ENCODE measurements at places on chromosomes 4 and X. TPM values are rescaled to one million over a fixed set of nuclear protein-coding genes. Genes with fewer than 3 reads are reported as not detected.

The CYTL1 gene
- 0.76 TPM for total RNA-seq

The PRR32 gene
- total RNA-seq, result not detected

The TAF7L gene
- 0.08 TPM for total RNA-seq

The SRPK3 gene
- not detected for total RNA-seq

The BEND4 gene
- total RNA-seq, result not detected

The LRRC66 gene
- total RNA-seq, result not detected

DNA sequence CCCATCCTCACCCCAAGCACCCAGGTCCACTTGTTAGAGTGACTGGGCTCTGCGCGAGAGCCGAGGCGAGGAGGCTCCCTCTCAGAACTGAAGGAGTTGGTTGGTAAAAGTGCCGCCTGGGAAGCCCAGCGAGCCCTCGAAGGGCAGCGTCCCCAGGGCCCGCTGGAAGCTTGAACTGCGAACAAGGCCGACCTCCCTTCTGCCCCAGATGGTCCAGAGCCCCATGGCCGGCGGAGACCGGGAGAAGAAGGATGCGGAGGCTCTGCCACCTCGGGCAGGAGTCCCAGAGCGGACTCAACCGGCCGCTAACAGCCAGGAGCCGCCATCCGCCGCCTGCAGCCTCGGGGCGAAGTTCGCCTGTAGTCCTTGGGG, 116.3 kb upstream of the TEX13C start:
- no peak overlapping the region for H3K4me3 ChIP-seq
- no peaks in the 10 kb centered on the region for H3K36me3 ChIP-seq
- DNase-seq, result no peak

DNA sequence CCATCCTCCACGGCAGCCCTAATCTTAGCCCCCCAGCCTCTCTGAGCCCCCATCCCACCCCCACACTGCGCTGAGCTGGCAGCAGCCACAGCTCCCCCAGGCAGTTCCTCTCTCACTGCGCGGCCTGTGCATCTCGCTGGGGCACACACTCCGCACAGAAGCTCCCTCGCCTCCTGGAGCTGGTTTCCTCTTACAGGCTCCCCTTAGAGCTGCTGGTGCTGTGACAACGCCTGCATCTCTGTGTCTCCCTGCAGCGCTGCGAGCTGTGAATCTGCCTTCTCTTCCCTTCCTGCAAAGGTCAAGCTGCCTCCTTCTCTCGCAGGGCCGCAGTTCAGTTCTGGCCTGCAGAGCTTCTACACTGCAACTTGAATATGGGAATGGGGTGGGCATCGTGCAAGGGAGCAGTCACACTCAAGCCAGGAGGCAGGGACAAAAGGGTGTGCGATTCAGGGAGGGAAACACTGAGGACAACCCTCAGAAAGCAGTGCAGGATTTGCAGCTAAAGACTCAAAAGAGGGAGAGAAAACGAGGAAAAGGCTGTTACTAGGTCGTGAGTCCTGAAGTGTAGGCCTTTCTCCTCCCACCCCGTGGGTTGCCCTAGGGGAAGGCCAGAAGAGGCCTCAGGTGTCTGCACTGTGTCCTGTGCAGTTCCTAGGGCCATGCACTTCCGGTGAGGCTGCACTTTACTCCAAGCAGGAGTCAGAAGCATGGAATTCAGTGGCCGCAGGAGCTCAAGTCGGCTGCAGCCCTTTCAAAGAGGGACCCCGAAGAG, 87.0 kb downstream of the BCOR start:
- no peak overlapping the region for H3K4me3 ChIP-seq
- DNase-seq, result no peak
- H3K27me3 ChIP-seq, result no peaks in the 10 kb centered on the region
- H3K36me3 ChIP-seq, result no peaks in the 10 kb centered on the region

- no peak overlapping the region for H3K4me3 ChIP-seq
- H3K27me3 ChIP-seq, result no peaks in the 10 kb centered on the region
- H3K4me1 ChIP-seq, result peaks cover 46% of the 10 kb centered on the region
- H3K36me3 ChIP-seq, result peaks cover 33% of the 10 kb centered on the region
These were observed 33.7 kb downstream of the NFKB1 start for GRCh38 chr4:102534845-102535244.

DNA sequence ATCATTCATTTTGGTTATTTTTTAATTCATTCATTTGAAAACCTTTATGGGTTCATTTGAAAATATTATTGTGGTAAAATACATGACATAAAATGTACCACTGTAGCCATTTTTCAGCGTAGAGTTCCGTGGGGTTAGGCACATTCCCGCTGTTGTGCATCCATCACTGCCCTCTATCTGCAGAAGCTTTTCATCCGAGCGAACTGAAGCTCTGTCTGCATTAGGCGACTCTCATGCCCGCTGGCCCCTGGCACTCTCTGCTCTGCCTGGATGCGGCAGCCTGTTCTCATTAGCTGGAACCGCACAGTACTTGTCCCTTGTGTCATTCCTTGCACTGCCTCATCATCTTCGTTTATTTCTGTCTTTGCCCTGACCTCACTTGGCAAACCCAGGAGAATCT, 17.5 kb downstream of the CFAP99 start:
- DNase-seq, result no peak
- H3K4me1 ChIP-seq, result no peaks in the 10 kb centered on the region
- H3K27ac ChIP-seq, result no peak overlapping the region
- no peaks in the 10 kb centered on the region for H3K27me3 ChIP-seq
- no peak overlapping the region for H3K4me3 ChIP-seq

DNA sequence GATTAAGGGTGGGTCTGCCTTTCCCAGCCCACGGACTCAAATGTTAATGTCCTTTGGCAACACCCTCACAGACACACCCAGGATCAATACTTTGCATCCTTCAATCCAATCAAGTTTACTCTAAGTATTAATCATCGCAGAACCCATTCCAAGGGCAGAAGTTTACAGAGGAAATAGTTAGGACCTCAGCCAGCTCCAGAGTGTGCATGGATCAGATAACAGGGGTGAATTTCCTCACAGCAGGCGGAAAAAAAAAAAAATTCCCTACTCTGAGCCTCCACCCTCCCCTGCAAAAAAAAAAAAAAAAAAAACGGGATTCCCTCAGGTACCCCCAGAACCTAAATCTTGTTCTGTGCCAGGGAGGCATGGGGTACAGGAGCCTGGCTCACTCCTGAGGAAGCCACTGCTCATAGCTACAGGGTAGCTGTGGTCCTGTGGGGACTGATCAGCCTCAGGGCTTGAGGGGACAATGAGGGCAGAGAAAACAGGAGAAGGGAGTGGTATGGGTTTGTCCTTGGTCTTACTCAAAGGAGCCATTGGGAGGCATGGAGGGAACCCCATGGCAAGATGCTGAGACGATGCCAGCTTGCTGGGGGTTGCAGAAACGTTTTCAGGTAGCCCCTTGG, 113.0 kb downstream of the DHRSX start:
- H3K36me3 ChIP-seq, result no peaks in the 10 kb centered on the region
- peaks cover 13% of the 10 kb centered on the region for H3K4me1 ChIP-seq
- no peaks in the 10 kb centered on the region for H3K27me3 ChIP-seq
- no peak overlapping the region for H3K4me3 ChIP-seq
- no peak for DNase-seq

- H3K4me1 ChIP-seq, result no peaks in the 10 kb centered on the region
- H3K4me3 ChIP-seq, result no peak overlapping the region
- no peak for DNase-seq
- H3K36me3 ChIP-seq, result no peaks in the 10 kb centered on the region
- no peak overlapping the region for H3K27ac ChIP-seq
These were observed 233.6 kb downstream of the EVC2 start for GRCh38 chr4:5474756-5475155.

GRCh38 chr4:7194251-7195140, 2.2 kb downstream of the SORCS2 start:
- 0 out of 2 replicates have a peak, but pooled peaks cover 3% of the 10 kb centered on the region for H3K4me1 ChIP-seq
- H3K36me3 ChIP-seq, result no peaks in the 10 kb centered on the region
- H3K4me3 ChIP-seq, result no peak overlapping the region
- no peak for DNase-seq
- H3K27me3 ChIP-seq, result peaks cover 11% of the 10 kb centered on the region

GRCh38 chrX:111257733-111258132, 12.6 kb downstream of the CAPN6 start:
- H3K27ac ChIP-seq, result no peak overlapping the region
- H3K27me3 ChIP-seq, result no peaks in the 10 kb centered on the region
- H3K36me3 ChIP-seq, result no peaks in the 10 kb centered on the region

DNA sequence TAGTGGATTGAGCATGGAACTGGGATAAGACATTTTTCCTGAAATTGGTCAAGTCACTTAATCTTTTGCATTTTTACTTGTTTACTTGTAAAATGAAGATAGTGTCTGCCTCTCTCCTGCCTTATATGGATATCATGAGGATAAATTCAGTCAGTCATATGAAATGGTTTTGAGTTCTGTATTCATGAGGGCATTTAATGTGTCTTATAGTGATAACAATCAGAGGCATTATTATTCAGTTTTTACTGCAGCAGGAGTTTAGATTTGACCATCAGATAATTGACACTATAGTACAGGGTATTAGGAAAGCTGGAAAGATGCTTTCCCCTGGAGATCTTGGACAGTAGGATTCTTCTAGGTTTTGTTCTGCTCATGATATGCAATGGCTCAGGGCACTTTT, 26.0 kb downstream of the NPNT start:
- DNase-seq, result no peak
- H3K27me3 ChIP-seq, result no peaks in the 10 kb centered on the region
- H3K4me3 ChIP-seq, result no peak overlapping the region

- H3K36me3 ChIP-seq, result no peaks in the 10 kb centered on the region
- DNase-seq, result no peak
- no peaks in the 10 kb centered on the region for H3K4me1 ChIP-seq
- H3K27me3 ChIP-seq, result no peaks in the 10 kb centered on the region
- no peak overlapping the region for H3K4me3 ChIP-seq
These were observed 194.2 kb downstream of the NWD2 start for GRCh38 chr4:37438564-37439279.

- no peak overlapping the region for H3K27ac ChIP-seq
- no peaks in the 10 kb centered on the region for H3K27me3 ChIP-seq
- H3K4me3 ChIP-seq, result no peak overlapping the region
- no peaks in the 10 kb centered on the region for H3K36me3 ChIP-seq
These were observed 104.6 kb downstream of the PSAPL1 start for GRCh38 chr4:7330031-7330596.

DNA sequence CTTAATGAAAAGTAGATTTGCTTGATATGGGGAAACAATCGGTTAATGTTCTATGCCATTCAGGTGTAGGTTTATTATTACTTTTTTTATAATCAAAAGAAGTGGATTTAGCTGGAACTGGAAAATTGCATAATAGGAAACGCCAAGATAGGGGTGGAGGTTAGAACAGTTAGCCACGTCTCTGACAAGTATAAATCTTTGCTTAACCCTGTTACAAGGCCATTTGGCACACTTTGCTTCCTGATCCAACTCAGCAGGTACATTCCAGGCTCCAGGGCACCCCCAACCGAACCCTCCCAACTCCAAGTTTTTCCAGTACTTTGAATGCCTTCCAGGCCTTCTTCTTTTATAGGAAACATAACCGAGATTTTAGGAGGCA, 50.6 kb upstream of the ACSL4 start:
- H3K4me3 ChIP-seq, result no peak overlapping the region
- H3K27me3 ChIP-seq, result no peaks in the 10 kb centered on the region
- H3K36me3 ChIP-seq, result no peaks in the 10 kb centered on the region
- no peak overlapping the region for H3K27ac ChIP-seq
- DNase-seq, result no peak
- no peaks in the 10 kb centered on the region for H3K4me1 ChIP-seq
